ENCODE measurements at places on chromosomes 2 and 18.

DNA sequence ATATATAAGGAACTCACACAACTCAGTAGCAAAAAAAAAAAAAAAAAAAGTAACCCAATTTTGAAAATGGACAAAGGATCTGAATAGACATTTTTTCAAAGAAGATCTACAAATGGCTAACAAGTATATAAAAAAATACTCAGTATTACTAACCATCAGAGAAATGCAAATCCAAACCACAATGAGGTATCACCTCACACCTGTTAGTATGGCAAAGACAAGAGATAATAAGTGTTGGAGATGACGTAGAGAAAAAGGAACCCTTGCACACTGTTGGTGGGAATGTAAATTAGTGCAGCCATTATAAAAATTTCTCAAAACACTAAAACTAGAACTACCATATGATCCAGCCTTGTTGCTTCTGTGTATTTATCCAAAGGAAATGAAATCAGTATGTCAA, 5.8 kb upstream of the CNDP1 start:
- DNase-seq = no peak

- peak; percentile 32 for DNase-seq
Observed at GRCh38 chr2:237726401-237726830, 72.2 kb upstream of the RBM44 start.

GRCh38 chr2:152571048-152571766, 146.1 kb downstream of the PRPF40A start:
- no peak for DNase-seq

DNA sequence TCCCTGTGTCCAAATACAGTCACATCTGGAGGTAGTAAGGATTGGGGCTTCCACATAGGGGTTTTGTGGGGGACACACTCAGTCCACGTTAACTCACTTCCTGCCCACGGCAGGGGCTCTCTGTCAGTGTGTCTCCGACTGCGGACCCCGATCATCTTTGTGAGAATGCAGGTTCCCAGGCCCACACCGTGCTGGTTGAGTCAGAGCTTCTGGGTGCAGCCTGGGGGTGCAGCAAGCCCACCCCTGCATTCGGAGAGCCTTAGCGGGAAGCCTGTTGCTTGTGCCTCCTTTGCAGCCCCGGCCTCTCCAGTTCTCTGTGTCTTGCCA, 28.0 kb downstream of the HPCAL1 start:
- no peak for DNase-seq

DNA sequence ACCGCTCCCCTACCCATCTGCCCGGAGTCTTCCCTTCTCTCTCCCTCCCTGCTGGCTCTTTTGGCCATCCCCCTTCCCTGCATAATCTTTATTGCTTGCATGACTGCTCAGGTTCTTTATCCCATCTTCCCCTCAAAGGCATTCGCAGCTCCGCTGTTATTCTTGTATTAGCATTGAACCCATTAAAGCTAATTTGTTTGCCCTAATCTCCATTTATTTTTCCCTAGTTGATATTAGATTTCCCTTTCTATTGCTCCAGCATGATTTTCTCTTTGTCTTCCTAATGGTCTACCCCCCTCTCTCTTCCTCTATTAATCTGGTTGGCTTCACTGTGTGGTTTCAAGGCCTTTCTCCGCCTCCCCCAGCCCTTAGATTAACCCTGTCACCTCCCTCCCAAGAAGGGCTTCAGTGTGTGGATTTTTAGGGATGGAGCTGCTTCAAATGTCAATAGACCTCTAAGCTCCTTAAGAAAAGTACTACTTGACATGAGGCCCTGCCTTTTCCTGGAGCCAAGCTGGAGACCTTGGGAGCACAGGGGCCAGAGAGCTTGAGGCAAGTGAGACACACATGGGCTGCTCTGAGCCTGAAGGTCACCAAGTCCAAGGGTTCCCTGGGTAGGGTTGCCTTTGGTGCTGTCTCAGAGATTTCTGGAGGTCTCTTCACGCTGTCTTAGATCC, 20.1 kb downstream of the PAX8 start:
- no peak for DNase-seq

DNA sequence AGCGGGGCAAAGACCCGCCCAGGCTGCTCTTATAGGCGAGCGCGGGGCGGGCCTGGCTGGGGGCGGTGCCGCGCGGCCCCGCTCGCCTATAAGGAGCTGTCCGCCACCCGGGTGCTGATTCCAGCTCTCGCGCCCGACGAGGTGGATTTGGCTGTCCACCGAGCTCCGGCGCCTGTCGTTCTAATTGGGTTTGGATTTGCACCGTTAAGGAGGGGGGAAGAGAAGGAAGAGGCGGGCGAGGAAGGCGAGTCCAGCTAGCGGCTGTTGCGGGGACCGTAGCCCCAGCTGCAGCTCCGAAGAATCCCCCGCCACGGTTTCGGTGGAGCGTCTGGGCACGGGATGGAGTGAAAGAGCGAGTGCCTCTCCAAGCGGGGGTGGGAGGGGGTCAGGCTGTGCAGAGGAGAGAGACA, at the start of gene CNTNAP5:
Gene CNTNAP5, plus strand, starts transcription at position 117 of the 410 bp plus-strand sequence. CDS start 364 bp downstream, outside the sequence.
- peak; percentile 40 for DNase-seq

- DNase-seq = no peak
Observed at GRCh38 chr2:158009399-158009798, 92.3 kb upstream of the UPP2 start.

DNA sequence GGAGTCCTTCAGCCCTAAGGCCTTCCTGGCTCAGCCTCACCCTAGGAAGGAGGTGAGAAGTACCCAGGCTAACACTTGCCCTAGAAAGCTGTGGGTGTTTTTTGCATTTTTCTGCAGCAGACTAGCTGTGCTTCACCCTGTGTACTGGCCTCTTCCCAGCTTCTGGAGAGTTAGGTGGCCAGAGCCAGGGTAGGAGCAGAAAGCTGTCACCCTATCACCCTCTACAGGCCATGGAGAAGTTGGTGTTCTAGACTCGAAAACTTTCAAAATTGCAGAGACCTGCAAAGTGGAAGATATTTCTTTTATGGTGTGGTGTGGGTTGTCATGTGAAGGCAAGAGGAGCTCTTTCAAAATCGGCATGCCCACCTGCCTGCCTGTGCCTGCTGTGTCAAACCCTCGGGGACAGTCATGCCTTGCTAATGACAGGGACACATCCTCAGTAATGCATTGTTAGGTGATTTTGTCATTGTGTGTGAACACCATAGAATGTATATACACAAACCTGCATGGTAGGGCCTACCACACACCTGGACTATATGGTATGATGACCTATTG, 29.8 kb downstream of the EHD3 start:
- DNase-seq = no peak

DNA sequence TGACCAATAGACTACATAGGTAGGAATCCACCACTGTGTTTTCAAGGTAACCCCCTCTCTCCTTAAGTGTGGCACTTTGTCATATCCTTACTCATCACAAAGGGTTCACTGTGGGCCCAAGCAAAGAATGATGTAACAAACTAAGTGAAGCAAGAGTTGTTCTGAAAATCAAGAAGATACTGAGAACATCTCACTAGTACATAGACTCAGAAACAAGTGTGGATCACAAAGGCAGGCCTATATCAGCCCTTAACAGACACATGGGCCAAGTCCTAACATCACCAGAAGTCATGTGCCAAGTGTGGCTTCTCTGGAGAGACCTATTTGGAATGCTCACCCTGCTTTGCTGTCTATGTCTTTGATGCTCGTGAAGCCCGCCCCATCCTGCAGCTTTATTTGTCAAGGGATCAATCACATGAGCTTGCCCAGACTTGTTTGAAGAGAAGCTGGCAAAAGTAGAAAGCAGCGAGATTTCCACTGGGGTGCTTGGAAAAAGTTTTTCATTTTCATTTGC, 131.2 kb upstream of the TTC39C start:
- no peak for DNase-seq

GRCh38 chr2:76558157-76558556, 847.4 kb upstream of the GCFC2 start:
- DNase-seq = no peak

DNA sequence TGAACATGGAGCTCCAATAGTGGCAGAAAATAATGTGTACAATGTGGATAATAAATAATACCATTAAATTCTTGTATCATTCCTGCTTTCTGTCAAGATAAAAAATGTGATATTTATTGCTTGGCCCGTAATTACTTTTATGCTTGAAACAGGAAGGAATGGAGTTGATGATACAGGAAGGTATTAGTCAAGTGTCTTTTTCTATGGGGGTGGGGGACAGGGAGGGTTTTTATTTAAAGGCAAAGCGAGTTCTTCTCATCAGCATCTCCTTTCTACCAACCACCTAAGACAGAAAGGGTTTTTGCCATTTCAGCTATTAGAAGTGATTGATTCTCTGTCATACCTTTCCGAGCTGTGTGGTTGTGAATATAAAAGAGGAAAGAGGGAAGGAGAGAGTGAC, 135.3 kb downstream of the DCC start:
- no peak for DNase-seq

- DNase-seq = no peak
Observed at GRCh38 chr2:182228073-182228473, 198.8 kb downstream of the PDE1A start.

- no peak for DNase-seq
Observed at GRCh38 chr2:133721118-133721517, 152.9 kb upstream of the NCKAP5 start.

DNA sequence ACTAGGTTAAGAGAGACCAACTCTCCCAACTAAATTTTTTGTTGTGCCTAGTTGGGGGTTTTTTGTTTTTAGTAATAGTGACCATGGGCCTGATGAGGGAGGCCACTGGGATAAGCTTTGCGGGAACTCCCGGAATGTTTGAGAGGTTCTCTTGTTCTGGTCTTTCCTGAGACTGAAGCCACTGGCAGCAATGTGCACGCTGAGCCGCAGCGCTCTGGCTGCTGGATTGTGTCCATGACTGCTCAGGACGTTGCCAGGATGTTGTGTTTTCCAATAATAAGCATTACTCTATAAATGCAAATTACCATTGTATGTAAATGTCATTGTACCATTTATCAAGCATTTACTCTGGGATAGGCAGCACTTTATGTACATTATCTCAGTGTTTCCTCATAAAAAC, 126.1 kb downstream of the GALNT1 start:
- DNase-seq = no peak

DNA sequence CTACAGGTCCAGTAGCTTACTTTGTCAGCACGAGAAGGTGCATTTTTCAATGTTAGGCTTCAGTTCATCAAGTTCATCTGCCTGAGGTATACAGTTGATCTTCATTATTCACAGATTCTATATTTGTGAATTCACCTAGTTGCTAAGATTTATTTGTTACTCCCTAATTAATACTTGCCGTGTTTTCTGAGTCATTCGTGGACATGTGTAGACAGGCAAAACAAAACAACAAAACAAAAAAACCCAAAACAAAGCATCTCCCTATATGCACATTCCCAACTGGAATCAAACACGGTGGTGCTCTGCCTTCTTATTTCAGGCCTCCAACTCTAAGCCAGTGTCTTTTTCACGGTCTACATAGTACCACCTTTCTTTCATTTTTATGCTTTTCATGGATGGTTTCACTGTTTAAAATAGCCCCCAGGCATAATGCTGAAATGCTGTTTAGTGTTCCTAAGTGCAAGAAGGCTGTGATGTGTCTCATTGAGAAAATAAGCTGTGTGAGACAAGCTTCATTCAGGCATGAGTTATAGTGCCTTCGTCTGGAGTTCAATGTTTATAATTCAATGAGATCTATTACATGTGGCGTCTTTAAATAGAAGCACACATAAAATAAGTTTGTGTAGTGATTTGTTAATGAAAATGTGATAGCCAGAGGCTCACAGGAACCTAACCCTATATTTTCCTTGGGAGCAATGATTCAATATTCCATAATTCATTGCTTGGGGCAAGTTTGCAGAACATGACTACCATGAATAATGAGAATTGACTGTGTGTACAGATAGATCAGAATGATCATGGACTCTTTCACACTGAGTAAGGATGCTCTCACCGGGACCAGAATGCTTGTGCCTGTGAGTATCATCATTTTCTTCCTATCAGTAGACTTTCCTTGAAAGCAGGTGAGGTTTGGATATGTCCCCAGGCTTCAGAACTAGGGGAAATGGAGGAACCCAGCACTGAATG, 24.6 kb downstream of the ITGB6 start:
- peak; percentile 48 for DNase-seq

DNA sequence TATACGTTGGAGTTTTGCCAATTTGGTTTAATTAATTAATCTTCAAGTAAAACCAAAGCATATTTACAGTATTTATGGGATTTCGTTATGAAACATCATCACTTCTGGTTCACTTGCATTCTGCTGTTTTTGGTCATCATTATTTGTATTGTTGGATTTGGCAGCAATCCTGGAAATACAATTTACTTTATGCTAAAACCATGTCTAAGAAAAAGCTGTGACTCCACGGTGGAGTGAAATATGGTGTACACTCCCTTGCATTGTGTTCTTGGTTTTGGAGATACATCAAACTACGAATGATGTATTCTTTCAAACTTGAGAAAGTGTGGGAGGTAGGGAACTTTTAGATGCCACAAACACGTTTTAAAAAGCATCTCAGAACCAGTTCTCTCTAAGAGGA, 106.4 kb downstream of the CTAGE1 start:
- no peak for DNase-seq

DNA sequence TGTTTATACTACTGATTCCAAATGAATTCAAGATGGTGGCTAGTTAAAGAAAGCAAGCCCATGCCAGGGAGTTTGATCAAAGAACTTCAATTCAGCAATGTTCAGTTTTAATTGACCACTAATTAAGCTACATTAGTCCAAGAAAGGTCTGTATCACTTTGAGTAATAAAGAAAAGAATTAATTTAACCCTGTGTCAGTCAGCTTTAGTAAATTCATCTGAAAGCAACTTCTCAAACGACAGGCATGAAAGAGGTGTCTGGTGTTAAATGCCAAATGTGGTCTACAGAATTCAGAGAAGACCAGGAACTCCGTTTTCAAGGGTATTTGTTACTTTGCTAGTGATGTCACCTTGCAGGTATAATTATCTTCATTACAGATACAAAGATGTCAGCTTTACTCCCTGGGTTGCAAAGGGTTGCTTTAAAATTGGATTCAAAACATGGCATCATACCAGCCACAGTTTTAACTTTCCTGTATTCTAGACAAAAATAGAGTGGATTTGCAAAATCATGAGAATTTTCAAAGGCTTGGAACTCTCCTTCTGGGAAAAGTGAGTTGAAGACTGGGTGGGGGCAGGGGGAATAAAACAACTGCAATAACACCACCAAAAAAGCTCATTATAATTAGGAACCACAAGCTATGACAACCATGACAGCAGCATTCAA, 281.5 kb downstream of the TCF4 start:
- no peak for DNase-seq

DNA sequence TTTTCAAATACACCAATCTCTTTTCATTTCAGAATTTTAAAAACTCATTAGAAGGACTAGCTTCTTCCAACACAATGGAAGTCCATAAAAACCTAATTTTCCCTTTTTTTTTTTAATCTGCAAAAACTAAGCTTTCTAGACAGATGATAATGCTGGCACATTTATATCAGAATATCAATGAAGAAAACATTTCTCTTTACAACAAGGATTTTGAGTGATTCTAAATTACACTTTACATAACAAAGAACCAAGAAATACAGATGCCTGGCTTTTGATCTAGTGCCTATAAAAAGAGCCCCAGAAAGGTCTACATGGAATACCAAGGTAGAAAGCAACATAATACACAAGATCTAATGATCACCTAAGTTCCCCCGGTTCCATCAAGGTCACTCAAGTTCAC, 108.0 kb downstream of the AFF3 start:
- DNase-seq = no peak

All from foreskin melanocyte (primary cell).